ENCODE measurements at places on chromosomes 5 and 9.

- DNase-seq: no peak
These were observed 345.5 kb upstream of the PAPPA start for GRCh38 chr9:115808108-115808507.

- DNase-seq: no peak
These were observed at the start of gene MUSK for GRCh38 chr9:110668570-110669167. Gene MUSK (plus strand): TSS chr9:110668791. CDS start chr9:110668905, 114 bp downstream.

GRCh38 chr9:20312732-20313131, 309.6 kb downstream of the MLLT3 start:
- DNase-seq: no peak

DNA sequence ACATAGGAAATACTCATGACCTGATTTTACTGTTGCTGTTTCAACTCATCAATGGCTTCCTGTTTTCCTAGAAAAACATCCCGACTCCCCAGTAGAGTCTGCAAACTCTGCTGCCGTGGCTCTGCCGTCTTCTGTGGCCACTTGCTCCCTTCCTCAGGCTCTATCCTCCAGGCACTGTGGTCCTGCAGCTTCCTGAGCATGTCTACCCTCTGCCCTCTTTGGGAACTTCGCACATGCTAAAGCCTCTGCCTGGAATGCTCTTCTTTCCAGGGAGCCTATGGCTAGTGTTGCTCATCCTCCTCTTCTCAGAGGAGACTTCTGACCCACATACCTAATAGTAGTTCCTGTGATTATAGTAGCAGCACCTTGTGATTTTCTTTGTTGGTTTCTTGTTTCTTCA, 256.9 kb downstream of the MAN2A1 start:
- DNase-seq: no peak

DNA sequence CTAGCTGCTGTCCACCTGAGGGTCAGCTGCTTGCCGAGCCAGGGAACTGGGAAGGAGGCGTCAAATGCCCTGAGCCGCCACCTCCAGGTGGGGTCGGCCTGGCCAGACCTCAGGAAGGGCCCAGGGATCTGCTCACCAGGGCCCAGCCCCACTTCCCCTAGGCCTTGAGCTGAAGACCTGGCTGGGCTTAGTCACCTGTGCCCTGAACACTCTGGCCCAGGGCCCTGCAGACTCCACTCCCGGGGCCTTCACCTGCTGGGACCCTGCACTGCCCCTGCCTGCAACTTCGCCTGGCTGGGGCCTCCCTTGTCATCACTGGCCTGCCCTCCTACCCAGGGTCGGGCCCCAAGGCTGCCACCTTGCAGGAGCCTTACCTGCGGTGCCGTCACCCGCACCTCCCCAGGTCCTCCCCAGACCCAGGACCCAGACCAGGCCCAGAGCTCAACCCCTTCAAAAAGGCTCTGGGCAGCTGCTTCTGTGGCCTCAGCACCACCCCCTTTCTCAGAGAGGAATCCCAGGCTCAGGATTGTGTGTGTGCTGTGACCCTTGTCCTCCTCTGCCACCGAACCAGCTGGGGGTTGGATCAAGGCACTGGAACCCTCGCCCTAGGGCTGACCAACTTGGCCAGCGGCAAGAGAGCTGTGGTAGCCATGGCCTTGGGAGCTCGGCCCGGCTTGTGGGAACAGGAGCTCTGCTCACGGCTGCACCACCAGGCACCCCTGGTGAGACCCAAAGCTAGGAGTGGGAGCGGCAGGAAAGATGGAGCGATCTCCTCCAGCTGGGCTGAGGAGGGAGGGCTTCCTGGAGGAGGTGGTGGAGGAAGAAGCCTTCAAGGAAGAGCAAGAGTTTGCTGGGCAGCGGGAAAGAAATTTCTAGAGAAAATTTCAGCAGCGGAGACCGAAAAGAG, 1.2 kb upstream of the NELFB start:
- no peak for DNase-seq

DNA sequence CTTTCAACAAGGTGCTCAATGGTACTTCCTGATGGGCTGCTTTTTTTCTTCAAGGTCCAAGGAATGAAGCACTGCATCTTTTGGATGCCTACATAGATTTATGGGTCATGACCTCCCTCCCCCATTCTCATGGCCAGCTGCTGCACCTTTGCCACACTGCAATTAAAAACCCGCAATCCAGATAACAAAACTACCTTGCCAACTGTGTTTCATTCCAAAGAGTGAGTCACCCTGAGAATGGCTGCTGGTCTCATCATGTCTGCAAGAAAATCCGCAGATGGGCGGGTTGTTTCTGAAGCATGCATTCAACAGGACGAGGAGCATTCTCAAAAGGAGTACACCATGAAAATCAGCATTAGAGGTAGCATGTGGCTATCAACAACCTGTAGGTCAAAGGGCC, 139.8 kb downstream of the ELAVL2 start:
- no peak for DNase-seq

- DNase-seq: no peak
These were observed 8.4 kb upstream of the HAND1 start for GRCh38 chr5:154486427-154486866.

DNA sequence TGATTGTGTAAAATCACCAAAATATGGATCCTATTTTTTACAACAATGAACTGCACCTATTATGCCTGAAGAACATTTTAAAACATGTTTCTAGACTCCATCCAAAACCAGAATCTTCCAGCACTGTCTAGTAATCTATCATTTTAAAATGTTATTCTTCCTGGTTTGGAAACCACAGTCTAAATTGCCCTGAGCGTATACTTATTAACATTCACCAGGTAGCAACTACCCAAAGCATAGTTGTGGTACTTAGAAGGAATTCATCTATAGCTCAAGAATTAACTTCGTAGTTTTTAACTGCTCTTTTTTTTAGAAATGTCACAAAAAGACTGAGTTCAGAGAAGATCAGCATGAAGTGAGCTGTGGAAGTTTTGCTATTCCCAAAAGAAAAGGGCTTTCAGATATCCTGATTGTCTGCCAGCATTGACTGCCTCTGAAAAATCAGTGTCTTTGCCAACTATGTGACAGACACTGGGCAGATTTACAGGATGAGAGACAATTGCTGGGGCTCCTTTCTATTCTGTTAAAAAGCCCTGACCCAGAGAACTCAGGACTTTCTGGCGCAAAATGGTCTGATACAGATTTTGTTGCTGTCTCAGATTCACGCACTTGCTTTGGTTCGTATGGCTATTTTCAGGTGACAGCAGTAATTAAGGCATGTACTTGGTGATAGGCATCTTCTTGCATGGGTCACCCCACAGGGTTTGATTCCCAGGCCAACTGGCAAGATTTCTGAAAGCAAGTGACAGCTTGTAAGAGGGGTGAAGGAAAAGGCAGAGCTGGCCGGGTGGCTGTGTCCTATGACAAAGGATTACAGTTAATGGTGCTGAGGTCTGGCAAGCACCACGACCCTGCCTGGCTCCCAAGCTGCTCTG, 152.5 kb upstream of the RAI14 start:
- no peak for DNase-seq

GRCh38 chr9:107615321-107615720, 125.8 kb upstream of the KLF4 start:
- no peak for DNase-seq

- DNase-seq: no peak
These were observed 24.3 kb upstream of the UBAP2 start for GRCh38 chr9:34072868-34073590.

- DNase-seq: no peak
These were observed 20.6 kb upstream of the COL5A1 start for GRCh38 chr9:134620751-134621557.

GRCh38 chr9:110168486-110168885, 39.5 kb downstream of the C9orf152 start:
- no peak for DNase-seq

DNA sequence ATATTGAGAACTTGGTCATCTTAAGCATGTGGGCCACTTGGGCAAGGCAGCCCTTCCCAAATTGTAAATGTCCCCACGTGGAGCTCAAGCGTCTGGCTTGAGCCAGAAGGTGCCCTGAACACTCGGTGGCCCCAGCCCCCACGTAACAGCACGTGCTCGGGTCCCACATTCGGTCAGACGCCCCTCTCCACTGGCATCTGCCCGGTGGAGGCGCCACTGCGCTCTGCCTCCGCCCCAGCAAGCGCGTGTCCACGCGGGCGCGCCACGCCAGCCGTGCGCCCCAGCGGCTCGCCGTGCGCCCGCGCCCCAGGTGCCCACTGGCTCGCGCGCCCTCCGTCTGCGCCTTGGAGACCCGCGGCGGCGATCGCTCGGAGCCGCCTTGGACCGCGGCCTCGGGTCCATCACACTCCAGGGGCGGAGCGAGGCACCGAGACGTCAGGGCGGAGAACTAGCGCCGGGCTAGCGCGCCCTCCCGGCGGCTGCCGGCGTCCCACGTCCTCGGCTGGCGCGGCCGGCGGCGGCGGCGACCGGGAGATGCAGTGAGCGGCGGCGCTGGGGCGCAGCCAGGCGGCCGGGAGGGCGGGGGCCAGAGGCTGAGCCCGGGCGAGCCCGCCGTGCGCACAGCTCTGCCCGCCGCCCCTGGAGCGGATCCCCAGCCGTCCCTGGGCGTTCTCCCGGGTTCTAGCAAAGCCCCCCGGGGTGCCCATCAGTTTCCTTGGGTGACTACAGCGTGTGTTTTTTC, at the start of gene PALM2AKAP2:
PALM2AKAP2 (plus strand) TSS at position 488 of the 742 bp plus-strand sequence. CDS start 291 bp downstream, outside the sequence.
- no peak for DNase-seq

DNA sequence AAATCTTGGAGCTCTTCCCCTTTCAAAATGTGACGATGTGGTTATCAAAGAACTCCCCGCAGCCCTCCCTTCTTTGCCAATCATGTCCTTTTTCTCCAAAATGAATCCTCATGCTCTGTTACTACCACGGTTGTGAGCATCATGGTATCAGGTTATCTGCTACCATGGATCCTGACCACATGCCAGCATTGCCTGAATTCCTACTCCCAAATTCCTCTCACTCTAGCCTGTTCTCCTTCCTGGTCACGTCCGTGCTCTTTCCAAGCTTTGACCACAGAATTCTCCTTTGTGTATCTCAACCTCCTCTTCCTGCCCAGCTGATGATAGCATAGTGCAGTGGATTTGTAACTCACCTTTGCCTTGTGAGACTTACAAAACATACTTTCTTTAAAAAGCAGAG, 59.5 kb upstream of the FBXL7 start:
- DNase-seq: no peak

- DNase-seq: peak; percentile 47
These were observed 99.6 kb upstream of the RAPGEF1 start for GRCh38 chr9:131839281-131840084.

- DNase-seq: no peak
These were observed 108.1 kb downstream of the SNCAIP start for GRCh38 chr5:122420091-122420490.

DNA sequence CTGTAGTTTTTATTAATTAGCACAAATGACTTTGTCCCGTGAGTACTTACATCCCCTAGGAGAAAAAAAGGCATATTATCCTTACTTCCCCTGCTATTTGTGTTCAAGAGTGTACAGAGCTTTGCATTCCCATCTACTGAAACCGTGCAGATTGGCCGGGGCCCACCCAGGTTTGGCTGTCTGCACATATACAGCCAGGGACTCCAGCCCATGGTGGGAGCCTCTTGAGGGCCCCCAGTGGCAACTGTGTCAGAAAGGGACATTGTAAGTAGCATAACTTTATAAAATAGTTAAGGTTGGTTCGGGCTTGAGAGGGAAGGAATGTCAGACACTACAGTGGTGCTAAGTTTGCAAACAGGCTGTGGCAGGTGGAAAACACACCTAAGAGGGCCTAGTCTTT, 24.7 kb downstream of the PHF2 start:
- no peak for DNase-seq

DNA sequence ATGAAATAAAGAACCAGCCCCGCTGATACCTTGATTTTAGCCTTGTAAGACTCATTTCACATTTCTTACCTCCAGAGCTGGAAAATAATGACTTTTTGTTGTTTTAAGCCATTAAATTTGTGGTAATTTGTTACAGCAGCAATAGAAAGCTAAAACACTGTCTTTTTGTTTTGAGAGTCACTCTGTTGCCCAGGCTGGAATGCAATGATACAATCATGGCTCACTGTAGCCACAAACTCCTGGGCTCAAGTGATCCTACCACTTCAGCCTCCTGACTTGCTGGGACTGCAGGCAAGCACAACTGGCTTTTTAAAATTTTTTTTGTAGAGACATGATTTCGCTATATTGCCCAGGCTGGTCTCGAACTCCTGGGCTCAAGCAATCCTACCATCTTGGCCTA, 34.7 kb upstream of the MYO10 start:
- DNase-seq: no peak

DNA sequence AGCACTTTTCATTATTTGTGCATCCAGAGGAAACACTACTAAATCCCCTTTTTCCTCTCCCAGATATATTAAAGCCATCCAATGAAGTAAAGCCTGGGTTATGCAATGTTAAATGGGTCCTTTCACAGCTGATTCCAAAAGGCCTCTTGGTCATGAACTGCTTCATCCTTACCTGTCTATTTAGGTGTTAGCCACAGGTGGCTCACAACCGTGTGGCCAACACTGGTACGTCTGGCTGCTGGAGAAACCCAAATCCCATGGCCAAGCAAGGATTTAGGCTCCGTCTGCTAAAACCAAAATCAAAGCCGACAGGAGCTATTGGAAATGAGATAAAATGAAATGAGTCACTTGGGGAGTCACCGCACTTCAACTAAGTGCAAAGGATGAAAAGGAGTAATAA, 193.9 kb downstream of the ADCY2 start:
- DNase-seq: no peak

GRCh38 chr5:83924171-83924570, 203.5 kb upstream of the HAPLN1 start:
- DNase-seq: no peak

DNA sequence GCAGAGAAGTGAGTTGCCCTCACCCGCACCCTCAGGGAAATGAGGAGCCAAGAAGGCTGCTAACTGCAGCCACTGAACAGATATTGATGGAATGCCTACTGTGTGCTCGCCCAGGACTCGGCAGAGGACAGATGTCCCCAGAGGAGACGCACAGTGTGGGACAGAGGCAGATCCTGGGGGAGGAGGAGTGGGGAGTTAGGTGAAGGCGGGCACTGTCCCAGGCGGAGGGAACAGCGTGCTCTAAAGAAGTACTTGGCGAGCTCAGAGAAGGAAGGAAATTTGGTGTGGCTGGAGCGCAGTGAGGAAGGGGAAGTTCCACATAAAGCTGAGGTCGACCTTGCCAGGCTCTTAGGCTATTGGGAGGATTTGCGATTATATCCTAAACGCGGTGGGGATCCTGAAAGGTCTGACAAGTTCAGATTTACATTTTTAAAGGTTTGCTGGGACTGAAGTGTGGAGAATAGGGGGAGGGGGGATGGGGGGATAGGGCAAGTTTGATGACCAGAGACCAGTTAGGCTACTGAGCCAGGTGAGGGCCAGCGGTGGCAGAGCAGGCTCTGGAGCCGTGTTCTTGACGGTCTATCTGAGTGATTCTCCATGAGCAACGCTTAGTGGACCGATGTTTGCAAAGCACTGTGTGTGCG, 23.6 kb upstream of the CERCAM start:
- DNase-seq: no peak

GRCh38 chr5:143537056-143537455, 133.6 kb upstream of the NR3C1 start:
- no peak for DNase-seq

- DNase-seq: no peak
These were observed 329.3 kb downstream of the ACTL7B start for GRCh38 chr9:108526518-108526917.

GRCh38 chr9:123924727-123925126, 5.2 kb downstream of the DENND1A start:
- DNase-seq: no peak

- DNase-seq: no peak
These were observed 25.9 kb downstream of the RUSC2 start for GRCh38 chr9:35515766-35516165.

GRCh38 chr9:123926941-123927340, 3.0 kb downstream of the DENND1A start:
- no peak for DNase-seq

Measured in K562 (cell line).